ENCODE measurements at places on chromosomes 5 and 9.

DNA sequence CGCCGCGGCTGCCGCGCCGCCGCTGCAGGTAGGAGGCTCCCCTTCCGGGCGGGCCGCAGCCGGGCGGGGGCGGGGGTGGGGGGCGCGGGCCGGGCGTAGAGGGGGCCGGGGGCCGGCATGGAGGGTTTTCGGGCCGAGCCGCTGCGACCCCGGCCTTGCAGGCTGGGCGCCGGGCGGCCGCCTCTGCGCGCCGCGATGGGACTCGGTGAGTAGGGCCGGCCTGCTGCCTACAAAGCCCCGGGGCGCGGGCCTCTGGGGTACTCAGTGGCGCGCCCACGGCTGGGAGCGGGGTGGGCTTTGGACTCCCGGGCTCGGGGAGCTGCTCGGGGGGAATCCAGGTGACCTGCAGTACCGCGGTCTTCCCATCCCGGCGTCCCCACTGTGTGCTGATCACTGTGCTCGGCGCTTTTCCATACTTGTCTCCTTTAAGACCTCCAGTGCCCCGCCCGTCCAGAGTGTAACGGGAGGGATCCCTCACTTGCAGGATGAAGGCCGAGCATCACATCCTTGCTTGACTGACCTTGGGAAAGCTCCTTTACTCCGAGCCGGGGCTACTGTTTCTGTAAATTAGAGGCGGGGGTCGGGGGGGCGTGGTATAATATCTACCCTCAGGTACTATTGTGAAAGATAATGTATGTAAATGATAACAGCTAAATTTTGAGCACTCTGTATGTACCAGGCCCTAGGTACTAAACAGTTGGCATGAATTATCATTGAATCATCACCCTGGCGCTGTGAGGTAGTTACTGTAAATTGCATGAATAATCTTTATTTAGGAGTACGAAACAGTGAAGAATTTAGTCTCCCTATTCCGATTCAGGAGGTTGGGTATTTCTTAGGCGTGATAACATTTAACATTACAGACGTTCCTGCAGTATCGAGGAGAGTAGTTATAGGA is 672 bp downstream of the MSANTD3 start:
- DNase-seq: peak; percentile 38

- no peak for DNase-seq
Measured at GRCh38 chr5:78058625-78059024, 235.9 kb downstream of the AP3B1 start.

- DNase-seq: no peak
Measured at GRCh38 chr5:43638107-43638506, 35.1 kb downstream of the NNT start.

- no peak for DNase-seq
Measured at GRCh38 chr9:137807721-137808703, 69.6 kb upstream of the CACNA1B start.

Measured in CD4-positive, alpha-beta T cell treated with Interleukin-17A for 4 hours (primary cell).